ENCODE measurements at places on chromosomes 3 and 15. TPM values are rescaled to one million over a fixed set of nuclear protein-coding genes. Genes with fewer than 3 reads are reported as not detected.
A peak's percentile ranks its signal among the peaks of the same experiment; 100 is the strongest.

KBTBD13 gene
- 0.21 TPM for total RNA-seq

DNA sequence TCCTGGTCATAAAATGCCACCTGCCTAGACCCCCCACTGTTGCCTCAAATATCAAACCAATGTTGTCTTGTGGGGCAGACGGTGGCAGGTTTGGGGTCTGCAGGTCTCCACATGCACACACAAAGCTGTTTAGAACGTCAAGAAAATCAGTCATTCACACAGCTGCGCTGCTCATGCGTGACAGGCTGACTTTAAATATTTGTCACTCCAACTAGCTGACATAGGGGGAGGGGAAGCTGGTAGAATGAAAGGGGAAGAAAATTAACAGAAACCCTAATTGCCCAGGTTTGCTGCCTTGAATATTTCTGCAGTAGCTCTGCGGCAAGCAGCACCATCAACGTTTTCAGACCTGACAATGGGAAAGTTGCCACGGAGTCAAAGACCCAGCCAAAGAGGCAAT is 201.8 kb downstream of the ABHD5 start:
- no peak for DNase-seq
- no peak overlapping the region for H3K27ac ChIP-seq
- H3K4me3 ChIP-seq = no peak overlapping the region
- no peaks in the 10 kb centered on the region for H3K4me1 ChIP-seq

DNA sequence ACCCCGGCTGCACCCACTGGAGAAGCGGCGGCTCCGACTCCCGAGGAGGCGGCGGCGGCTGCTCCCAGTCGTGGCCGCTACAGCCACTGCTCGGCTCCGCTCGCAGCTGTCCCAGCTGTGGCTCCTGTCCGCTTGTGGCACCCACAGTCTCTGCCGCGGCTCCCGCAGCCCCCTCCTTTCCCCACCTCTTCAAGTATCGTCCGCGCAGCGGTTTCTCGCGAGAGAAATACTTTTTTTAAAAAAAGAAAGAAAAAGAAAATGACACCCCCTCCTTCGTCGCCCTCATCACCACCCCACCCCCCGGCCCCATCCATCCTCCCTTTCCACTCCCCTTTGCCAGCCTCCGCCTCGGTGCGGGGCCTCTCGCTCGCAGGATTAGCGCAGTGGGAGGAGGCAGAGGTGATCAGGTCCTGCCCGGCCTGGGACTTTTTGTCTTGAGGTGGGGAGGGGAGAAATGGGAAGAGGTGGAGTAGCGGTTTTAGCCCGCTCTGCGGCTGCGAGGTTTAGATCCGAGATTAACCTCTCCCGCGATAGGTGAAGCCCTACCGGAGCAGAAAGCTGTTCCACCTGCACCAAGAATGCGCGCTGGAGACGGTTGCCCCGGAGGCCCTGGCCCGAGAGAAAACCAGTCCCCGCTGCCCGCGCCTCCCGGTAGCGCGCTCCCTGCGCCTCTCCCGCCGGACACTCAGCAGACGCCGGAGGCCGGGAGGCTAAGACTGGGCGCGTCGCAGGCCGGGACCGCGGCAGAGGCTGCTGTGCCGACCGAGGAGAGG is at the start of gene FBN1:
FBN1 (minus strand) TSS at position 152 of the 773 bp plus-strand sequence. CDS start 940 bp downstream, outside the sequence.
- H3K27ac ChIP-seq = peak within 1 kb of the TSS; percentile 96
- peak; percentile 23 for DNase-seq
- H3K36me3 ChIP-seq = no peaks in the 10 kb centered on the region
- H3K4me3 ChIP-seq = peak within 1 kb of the TSS; percentile 88

DNA sequence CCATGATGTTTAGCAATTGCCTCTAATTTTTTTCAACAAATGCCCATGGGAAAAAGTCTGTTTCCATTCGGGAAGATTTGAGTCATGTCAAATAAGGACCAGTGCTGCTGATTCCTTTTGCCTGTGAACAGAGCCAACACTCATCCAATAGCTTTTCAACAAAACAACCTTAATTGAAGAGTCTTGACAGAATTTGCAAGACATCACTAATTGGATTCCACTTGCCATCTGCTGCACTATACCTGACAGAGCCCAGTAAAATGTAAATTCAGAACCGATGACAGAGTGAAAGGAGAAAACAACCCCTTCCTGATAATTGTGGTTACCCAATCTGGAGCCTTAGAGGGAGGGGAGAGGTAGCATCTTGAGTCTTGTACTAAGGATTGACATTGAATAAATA is 426.7 kb downstream of the AGBL1 start:
- H3K4me1 ChIP-seq = no peaks in the 10 kb centered on the region
- H3K4me3 ChIP-seq = no peak overlapping the region
- no peak overlapping the region for H3K27ac ChIP-seq
- H3K36me3 ChIP-seq = no peaks in the 10 kb centered on the region

GOLGA8N gene
- 20.6 TPM for total RNA-seq

SPRED1 gene
- total RNA-seq = 9.4 TPM

RETNLB gene
- total RNA-seq = not detected

DNA sequence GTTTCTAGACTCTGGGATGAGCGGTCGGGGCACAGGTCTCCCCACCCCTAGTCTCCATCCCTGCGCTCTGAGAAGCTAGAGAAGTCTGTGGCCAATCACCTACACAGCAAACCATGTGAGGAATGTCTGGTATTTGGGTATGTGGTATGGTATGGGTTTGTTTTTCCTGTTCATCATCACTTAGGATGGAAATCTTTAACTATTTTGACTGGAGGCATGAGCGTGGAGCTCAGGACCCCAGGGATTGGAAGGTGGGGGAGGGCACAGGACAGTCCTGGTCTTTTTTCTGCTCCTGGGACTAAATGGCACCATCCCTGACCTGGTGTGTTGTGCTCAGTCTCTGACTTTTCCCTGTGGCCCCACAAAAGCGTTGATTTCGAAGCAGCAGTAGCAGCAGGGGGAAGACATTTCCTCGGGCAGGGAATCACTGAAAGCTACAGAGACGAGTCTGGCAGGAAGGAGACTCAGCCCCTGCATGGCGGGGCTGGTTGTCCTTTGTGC is 191.7 kb upstream of the TPM1 start:
- H3K36me3 ChIP-seq = no peaks in the 10 kb centered on the region
- H3K27ac ChIP-seq = no peak overlapping the region
- no peak for DNase-seq
- H3K4me1 ChIP-seq = no peaks in the 10 kb centered on the region

SPINK8 gene
- not detected for total RNA-seq

GRCh38 chr3:127483005-127483641 is 107.4 kb downstream of the TPRA1 start:
- H3K36me3 ChIP-seq = no peaks in the 10 kb centered on the region
- H3K27ac ChIP-seq = no peak overlapping the region
- no peak overlapping the region for H3K4me3 ChIP-seq
- no peaks in the 10 kb centered on the region for H3K4me1 ChIP-seq

CCR3 gene
- total RNA-seq = not detected

DNA sequence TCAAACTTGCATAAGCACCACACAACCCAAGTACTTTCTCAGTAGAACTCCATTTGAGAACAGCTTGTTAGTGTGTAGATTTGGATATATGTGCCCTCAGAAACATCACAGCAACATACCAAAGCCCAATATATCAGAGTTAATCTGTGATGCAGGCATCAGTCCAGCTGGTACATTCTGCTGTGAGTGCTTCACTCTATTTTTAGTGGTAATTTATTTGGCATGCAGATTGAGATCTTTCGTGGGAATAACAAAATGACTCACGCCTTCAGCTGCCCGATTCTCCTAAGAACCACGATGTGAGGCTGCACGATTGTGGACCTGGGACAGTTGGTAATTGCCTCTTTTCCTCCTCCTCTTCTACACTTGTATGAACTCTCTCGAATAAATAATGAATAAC is 730.7 kb downstream of the SQOR start:
- H3K36me3 ChIP-seq = no peaks in the 10 kb centered on the region
- H3K27me3 ChIP-seq = no peaks in the 10 kb centered on the region
- H3K27ac ChIP-seq = peak overlapping the region; percentile 77
- DNase-seq = peak; percentile 84

DNA sequence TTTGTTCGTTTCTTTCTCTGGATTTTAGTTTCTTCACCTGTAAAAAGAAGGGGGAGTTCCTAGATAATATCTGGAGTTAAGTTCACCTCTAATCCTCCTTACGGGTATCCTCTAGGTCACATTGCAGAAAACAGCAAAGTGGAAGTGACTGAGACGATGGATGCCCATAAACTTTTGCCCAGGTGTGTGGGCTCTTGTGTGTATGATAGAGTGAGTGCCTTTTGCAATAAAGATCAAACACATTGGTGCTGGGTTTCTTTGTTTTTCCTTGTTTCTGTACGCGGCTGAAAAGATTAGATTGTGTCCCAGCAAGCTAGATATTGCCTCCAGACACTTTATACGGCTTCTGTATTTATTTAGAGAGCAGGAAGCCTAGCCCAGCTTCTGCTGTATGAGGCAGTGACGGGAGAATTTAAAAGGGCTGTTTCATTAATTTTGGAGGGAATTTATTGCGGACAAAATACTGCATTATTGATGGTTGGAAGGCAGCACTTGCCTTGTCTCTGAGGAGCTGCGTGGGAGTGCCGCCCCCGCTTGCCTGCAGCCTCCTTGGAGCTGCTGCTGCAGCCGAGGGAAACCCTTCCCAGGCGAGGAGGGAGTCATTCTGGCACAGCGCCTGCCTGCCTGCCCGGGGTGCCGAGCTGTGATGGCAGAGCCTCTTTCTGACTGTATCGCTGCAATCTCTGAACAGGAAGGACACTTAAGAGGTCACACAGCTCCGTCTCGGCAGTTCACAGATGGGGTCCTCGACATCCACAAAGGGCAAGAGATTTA is 38.5 kb downstream of the PYDC2 start:
- no peaks in the 10 kb centered on the region for H3K27me3 ChIP-seq
- H3K4me3 ChIP-seq = no peak overlapping the region
- H3K27ac ChIP-seq = no peak overlapping the region
- DNase-seq = no peak
- no peaks in the 10 kb centered on the region for H3K36me3 ChIP-seq

DNA sequence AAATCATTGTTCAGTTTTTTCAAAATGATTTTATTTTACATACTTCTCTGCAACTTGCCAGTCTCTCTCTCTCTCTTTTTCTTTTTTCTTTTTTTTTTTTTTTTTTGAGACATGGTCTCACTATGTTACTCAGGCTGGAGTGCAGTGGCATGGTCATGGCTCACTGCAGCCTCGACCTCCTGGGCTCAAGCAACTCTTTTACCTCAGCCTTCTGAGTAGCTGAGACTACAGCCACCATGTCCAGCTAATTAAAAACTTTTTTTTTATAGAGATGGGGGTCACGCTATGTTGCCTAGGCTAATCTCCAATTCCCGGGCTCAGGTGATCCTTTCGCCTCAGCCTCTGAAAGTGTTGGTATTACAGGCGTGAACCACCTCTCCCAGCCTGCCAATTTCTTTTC is 12.1 kb upstream of the ARID3B start:
- H3K27me3 ChIP-seq = no peaks in the 10 kb centered on the region
- no peaks in the 10 kb centered on the region for H3K4me1 ChIP-seq
- no peak overlapping the region for H3K27ac ChIP-seq
- no peak for DNase-seq
- H3K4me3 ChIP-seq = no peak overlapping the region
